ENCODE measurements at places on chromosomes 5 and 9.

DNA sequence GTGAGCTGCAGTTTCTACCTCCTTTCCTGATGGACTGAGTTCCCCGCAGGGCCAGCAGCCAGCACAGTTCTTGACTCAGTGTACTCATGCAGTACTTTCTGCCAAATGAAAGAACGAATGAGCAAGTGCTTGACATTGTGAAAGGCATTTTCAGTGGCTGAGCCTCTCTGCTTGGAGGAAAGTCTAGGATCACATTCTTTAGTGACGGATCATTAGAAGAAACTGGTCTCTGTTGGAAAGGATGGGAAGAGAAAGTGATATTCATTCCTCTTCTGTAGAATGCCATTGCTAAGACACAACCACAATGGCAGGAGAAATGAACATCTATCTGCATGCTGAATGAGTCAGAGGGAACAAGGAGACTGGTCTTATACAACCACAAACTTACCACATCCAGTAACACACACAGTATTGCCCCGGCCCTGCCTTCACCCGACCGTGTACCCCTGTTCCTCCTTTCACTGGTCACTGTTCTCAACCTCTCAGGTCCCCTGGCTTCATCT, 206.9 kb downstream of the CRB2 start:
- DNase-seq: peak; percentile 20

GRCh38 chr9:22228542-22228941, 218.1 kb upstream of the DMRTA1 start:
- no peak for DNase-seq

- no peak for DNase-seq
These were observed 181.1 kb upstream of the WWC1 start for GRCh38 chr5:168110384-168110783.

DNA sequence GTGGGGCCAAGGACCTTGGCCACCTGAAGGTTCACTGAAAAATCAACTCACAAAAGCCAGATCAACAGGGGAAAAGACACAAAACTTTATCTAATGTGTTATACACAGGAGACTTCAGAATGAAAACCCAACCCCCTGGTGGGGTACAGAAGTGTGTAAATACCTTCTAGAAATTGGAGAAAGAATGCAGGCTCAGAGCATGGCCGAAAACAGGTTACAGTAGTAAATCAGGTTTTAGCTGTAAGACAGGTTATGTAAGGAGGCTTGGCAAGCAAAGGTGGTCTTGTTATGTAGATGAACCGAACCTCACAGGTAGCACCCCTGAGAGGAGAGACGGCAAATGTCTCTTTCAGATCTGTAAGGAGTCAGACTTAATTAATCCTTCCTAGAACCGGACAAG, 10.0 kb downstream of the CEMIP2 start:
- DNase-seq: no peak

DNA sequence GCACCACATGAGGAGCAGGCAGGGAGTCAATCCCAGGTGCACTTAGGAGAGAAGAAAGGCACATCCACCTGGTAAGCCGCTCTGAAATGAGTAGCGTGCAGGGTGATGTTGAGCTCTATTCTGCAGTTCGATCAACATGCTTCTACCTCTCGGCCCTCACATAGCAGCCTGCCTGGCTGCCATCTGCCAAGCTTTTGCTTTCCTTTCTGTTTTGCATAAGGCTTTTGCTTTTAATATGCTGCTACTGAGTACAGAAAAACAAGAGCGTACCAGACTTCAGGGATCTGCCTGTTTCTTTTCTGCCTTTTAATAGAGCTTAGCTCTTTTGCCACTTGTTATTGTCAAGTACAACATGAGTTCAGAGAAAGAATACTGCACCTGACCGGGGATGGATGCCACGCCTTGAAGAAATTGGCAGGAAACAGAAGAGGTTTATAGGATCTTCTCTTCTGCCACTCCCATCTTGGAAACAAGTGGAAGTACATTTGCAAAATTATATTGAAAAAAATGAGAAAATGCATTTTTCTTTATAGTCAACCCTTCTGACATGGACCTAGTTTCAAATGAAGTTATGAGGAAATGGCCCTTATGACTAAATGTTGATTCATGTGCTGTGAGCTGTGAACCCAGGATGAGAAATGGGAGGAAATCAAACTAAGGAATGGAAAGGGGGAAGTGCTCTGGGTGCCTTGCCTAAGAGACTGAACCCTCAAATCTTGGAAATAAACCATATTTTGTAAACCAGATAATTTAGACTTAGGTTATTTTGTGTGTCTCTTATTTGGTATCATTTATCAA, 4.0 kb upstream of the FCHO2 start:
- DNase-seq: no peak

GRCh38 chr5:157779221-157779620, 35.7 kb downstream of the LSM11 start:
- no peak for DNase-seq

DNA sequence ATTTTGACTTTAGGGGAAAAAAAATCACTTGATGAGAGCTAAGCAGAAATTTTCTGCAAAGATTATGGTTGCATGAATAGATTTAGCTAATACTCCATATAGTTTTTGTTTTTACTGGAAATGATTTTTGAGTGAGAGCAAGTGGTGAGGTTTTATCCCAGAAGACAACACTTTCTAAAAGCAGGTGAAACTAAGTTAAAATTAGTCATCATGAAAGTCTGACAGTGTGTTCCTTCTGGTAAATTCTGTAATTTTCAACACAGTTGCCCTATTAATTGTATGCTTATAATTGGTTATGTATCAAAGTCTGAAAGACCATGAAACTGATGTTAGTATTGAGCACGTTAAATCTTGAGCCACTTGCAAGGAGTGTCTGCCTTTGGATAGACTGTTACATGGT, 91.5 kb downstream of the SMARCA2 start:
- DNase-seq: no peak

- peak; percentile 24 for DNase-seq
These were observed 73.9 kb downstream of the GOLPH3 start for GRCh38 chr5:32100230-32100629.

GRCh38 chr9:136650021-136650420, 12.7 kb upstream of the EGFL7 start:
- DNase-seq: no peak

GRCh38 chr9:11933926-11934325, 759.3 kb upstream of the TYRP1 start:
- no peak for DNase-seq

- DNase-seq: no peak
These were observed at the start of gene TOR4A for GRCh38 chr9:137277329-137278041. Gene TOR4A, plus strand, starts transcription at chr9:137277726. Its CDS starts 964 bp downstream, at chr9:137278690.

DNA sequence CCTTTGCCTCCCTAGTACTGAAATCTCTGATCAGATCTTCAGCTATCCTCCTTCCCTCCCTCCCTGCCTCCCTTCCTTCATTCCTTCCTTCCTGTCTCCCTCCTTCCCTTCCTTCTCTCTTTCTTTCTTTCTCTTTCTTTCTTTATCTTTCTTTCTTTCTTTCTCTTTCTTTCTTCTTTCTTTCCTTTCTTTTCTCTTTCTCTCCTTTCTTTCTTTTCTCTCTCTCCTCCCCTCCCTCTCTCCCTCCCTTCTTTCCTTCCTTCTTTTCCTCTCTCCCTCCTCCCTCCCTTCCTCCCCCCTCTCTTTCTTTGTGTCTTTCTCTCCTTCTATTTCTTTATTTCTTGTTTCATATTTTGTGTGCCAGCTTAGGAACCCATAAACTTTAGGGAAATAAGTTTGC, 23.9 kb upstream of the ANKRD55 start:
- no peak for DNase-seq

- DNase-seq: no peak
These were observed 28.0 kb upstream of the TXN start for GRCh38 chr9:110284211-110284844.
